GDM1 (cell line): ENCODE measurements at places on chromosomes 1 and 21.

- DNase-seq = peak; percentile 15
Measured at GRCh38 chr1:61851849-61852669, 109.8 kb downstream of the PATJ start.

- DNase-seq = no peak
Measured at GRCh38 chr1:106921186-106921585, 135.3 kb upstream of the PRMT6 start.

DNA sequence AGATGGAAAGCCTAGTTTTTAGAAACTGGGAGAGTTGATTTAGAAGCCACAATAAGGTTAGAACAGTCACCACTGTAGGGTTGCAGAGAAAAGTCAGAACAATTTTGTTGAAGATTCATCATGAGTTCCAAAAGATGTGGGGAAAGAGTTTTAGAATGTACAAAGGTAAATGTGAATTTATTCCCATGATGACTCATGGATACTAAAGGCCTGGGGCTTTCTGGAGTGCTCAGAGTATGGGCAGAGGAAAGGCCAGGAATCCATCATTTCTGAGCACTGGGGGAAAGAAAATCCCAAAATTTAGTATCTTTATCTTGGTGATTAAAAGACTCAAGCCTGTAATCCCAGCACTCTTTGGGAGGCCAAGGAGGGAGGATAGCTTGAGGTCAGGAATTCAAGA lies 17.8 kb downstream of the YBX1 start:
- DNase-seq = no peak

- peak; percentile 53 for DNase-seq
Measured at GRCh38 chr1:197776351-197777105, 1.2 kb upstream of the DENND1B start.

- no peak for DNase-seq
Measured at GRCh38 chr1:238296371-238296770, 405.6 kb upstream of the ZP4 start.
